ENCODE measurements at places on chromosomes 13 and 19.

- DNase-seq, result no peak
Observed at GRCh38 chr13:60078226-60078625, 85.5 kb downstream of the DIAPH3 start.

DNA sequence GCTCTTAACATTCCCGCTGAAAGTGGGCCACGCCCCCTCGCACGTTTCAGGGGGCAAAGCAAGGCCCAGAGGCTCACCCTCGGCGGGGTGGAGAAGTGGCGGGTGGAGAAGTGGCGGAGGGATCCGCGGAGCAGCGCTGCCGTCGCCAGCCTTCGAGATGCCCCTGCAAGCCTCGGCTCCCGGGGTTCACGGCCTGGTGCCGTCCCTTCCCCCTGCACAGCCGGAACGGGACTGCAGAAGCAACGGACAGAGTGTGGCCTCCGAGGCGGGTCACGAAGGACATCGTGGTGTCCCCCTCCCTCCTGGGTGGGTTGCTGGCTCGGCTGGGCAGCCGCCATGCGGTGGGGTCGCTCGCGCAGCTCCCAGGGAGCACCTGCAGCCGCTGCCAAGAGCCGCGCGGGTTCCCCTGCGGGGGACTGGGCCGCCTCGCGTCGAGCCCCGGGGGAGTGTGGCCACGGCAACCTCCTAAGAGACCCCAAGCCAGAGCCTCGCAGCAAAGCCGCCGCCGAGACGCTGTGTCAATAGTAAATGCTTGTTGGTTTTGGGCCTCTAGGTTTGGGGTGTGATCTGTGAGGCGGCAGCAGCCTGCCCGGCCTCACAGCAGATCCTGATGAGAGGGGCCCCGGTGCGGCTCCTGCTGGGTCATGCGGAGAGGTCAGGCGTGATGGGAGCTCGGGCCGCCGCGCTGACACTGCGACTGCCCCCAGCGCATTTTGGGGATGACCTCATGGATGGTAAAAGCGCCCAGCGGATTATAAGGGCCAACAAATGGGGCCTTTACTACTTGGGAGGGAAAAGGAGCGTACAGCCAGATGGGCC, 5.5 kb downstream of the TPGS1 start:
- no peak for DNase-seq

DNA sequence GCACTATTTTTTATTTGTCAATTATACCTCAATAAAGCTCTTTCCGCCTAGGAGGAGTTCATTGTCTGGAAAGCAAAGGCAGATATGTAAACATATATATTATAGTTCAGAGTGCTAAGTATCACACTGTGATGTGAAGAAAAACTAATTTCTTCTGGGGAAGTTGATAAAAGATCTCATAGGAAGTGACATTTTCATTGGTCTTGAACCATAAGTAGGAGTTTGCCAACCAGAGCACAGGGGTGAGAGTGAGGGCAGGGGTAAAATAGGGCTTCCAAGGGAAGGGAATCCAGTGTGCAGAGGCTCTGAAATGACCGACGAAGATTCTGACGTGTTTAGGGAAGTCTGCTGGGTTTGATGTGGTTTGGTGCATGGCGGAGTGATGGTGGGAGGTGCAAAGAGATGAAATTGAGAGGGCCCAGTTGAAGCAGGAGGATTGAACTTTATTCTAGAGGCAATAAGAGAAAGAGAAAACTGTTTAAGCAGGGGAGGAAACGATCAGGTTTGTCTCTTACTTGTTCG, 780 bp upstream of the GTF2F2 start:
- no peak for DNase-seq

- no peak for DNase-seq
Observed at GRCh38 chr19:22533761-22534160, 100.4 kb upstream of the ZNF492 start.

GRCh38 chr19:16367261-16367683, 42.6 kb downstream of the KLF2 start:
- DNase-seq, result no peak
